ENCODE measurements at places on chromosomes 6 and 20.

- DNase-seq = no peak
Measured at GRCh38 chr6:257031-257725, 35.1 kb upstream of the DUSP22 start.

DNA sequence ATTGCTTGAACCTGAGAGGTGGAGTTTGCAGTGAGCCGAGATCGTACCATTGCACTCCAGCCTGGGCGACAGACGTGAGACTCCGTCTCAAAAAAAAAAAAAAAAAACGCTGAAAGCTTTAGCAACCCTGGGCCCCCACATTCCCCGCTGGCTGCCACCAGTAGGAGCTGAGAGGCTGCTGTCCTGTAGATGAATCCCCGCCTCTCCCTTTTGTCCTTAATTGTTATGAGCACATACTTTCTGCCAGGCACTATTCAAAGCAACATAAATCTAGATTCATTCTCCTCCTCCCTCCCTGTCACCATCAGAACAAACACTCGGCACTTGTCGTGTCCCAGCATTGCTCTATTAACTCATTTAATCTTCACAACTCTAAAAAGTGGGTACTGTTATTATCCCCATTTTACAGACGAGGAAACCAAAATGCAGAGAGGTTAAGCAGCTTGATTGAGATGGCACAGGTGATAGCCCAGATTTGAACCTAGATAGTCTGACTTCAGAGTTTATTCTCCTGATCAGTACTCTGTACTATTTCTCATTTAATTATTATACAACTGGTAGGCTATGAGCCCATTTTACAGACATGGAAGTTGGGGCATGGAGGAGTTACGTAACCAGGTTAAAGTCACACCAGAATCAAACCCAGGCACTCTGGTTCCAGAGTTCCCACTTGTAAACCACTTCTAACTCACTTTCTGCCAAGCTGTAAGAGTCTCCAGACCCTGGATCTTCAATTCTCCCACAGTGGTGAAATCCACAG is 97.4 kb downstream of the EYA2 start:
- no peak for DNase-seq

DNA sequence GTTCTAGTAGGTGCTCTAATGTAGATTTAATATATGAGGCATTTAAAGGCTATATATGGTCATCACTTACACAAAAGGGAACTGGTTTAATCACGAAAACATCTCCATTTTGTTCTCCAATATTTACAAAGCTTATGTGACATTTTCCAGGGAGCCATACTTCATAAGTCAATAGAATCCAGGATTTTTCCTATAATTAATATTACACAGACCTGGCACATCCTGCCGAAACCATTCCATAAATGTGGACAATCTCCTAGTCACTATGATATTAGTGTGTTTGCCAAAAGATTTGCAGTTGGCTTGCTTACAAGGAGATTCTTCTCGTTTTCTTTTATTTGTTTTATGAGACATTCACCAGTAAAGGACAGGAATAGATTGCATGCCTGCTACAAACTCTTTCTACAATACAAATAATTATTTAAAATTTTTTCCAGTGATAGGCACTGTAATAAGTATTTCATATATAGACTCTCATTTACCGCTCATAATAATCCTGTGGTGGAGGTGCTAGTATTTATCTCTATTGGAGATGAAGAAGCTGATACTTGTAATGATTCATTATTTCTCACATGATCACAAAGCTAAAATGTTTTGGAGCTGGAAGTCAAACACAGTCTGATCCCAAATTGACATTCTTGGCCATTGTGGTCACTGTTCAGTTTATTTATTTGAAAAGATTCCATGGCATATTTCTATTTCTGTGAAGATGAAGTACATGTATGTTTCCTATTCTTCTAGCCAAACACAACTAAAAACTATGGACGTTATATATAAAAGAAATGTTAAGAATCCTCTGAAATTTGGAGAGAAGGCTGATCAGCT is 597.0 kb downstream of the HTR1B start:
- DNase-seq = no peak

DNA sequence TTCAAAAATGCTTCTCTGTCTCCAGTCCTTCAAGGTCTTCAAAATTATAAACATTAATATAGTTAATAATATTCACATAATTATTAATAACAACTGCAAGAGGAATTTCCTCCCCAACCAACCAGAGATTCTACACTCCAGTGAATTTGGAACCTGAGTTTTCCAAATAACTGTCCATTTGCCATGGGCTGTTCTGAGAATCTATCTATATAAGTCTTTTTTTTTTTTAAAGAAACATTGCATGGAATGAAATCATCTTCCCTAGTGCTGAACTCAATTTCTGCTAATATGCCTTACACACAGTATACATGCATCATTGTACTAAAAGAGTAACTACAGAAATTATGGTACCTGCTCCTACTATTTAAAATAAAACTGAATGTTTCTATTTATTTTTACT is 113.9 kb downstream of the SLC22A3 start:
- DNase-seq = no peak

DNA sequence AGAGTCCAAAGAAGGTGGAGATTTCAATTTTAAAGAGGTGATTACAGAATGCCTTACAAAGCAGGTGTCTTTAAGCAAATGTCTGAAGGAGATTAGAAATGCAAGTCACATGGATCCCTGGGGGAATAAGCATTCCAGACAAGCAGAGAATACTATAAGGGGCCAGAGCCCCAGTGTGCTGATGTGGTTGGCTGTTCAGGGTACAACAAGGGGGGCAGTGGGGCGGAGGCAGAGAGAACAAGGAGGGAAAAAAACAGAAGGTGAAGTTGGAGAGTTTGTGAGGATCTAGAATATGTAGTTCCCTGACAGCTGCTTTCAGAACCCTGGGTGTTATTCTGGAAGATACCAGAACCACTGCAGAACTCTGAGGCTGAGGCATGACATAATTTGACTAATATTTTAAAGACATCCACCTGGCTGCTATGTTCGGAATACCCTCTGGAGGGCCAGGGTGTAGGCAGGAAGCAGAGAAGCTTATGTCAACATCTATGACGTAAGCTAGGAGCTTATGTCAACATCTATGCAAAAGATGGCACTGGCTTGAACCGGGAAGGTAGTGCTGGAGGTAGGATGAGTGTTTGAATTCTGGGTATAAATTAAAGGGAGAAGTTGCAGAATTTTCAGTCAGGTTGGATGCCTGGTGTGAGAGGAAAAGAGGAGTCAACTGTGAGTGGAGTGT is 276.3 kb upstream of the AGPAT4 start:
- no peak for DNase-seq

GRCh38 chr20:21291026-21291425 is 12.1 kb upstream of the XRN2 start:
- DNase-seq = no peak

DNA sequence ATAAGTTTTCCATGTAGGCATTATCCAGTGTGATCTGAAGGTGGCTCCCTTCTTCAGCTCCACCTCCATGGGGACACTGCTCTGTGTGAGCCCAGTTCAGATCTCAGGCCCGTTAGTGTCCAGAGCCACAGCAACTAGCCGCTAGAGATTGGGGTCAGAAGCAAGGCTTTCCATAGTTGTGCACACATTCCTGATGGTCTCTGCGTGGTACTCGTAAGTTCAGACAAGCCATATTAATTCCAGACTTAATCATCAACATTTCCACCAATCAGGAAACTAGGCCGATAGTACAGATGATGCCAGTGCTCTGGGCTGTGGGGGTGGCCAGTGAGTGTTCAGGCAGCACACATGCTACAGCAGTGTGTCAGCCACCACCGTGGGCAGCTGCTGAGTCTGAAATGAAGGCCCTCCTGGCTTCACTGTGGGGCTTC is 17.5 kb upstream of the SYNCRIP start:
- no peak for DNase-seq

- DNase-seq = no peak
Measured at GRCh38 chr20:60888771-60889170, 363.3 kb upstream of the CDH4 start.

- DNase-seq = no peak
Measured at GRCh38 chr20:3904857-3905256, 15.7 kb downstream of the PANK2 start.

DNA sequence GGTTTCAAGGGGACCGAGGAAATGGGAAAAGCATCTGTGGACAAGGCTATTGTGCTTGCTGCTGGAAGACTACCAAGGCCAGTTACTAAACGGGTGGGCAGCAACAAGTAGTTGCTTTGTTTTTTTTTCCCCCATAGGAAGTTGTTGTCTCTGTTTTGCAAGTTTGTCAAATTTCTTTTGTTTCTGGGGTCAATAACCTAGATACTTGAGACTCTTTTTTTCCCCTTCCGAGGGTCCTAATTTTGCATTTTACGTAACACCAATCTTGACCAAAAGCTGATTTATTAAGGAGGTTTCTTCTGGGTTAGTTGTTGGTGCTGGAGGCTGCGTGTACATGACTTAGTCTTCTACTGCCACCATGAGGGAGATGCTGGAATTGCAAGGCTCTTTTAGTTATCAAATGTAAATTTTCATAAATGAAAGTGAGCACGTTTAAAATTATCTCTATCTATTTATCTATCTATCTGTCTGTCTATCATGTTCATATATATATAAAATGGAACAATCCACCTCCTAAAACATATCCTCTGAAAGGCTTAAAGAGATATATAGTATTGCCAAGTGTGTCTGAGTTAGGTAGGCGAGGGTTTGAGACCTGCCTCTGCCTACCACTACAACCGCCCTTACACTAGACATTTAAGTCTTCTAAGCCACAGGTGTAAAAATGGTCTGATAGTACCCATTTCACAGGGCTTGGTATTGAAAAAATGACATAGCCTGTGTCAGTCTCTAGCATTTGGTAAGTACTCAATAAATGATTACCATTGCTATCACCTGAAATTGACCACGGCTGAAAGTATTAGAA is 60.2 kb downstream of the GCLC start:
- peak; percentile 72 for DNase-seq

- DNase-seq = no peak
Measured at GRCh38 chr20:45404438-45404837, 3.7 kb upstream of the DBNDD2 start.

GRCh38 chr20:43408848-43409576 is 48.7 kb upstream of the SRSF6 start:
- no peak for DNase-seq

- no peak for DNase-seq
Measured at GRCh38 chr6:125250511-125250910, 51.3 kb downstream of the HDDC2 start.

GRCh38 chr6:106746652-106747051 is 117.3 kb downstream of the QRSL1 start:
- no peak for DNase-seq

- no peak for DNase-seq
Measured at GRCh38 chr6:110422444-110422822, 7.1 kb upstream of the DDO start.

DNA sequence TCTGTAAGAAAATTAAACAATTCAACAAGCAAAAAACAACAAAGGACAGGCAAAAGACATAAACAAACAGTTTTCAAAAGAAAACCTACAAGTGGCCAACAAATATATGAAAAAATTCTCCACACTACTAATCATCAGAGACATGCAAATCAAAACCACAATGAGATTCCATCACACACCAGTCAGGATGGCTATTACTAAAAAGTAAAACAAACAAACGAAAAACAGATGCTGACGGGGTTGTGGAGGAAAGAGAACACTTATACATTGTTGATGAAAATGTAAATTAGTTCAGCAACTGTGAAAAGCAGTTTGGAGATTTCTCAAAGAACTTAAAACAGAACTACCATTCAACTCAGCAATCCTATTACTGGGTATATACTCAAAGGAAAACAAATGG is 537.6 kb downstream of the HDGFL1 start:
- DNase-seq = no peak

GRCh38 chr20:23877524-23877923 is 2.0 kb downstream of the CST5 start:
- DNase-seq = no peak

DNA sequence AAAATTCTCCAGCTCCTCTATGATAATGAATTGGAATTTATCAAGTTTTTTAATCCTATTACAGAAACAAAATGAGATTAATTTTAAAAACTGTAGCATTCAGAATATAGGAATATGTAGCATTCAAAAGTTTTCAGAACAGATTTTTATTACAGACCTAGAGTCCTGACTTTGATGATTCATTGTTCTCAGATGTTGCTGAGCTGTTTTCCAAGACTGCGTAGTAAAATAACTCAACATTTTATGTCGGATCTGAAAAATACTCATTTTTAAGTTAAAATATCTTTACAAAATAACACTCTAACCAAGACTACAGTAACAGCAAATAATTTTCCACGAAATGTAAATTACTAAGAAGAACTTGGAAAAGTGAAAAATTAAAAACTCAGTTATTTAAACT is 67.1 kb downstream of the SYCP2 start:
- DNase-seq = no peak

- no peak for DNase-seq
Measured at GRCh38 chr6:158861686-158862381, 42.7 kb upstream of the EZR start.

GRCh38 chr6:44169154-44169553 is 10.5 kb downstream of the CAPN11 start:
- DNase-seq = no peak

- DNase-seq = no peak
Measured at GRCh38 chr20:46799781-46800408, 90.4 kb downstream of the SLC2A10 start.

- DNase-seq = no peak
Measured at GRCh38 chr20:64222851-64223525, 32.6 kb upstream of the PCMTD2 start.

DNA sequence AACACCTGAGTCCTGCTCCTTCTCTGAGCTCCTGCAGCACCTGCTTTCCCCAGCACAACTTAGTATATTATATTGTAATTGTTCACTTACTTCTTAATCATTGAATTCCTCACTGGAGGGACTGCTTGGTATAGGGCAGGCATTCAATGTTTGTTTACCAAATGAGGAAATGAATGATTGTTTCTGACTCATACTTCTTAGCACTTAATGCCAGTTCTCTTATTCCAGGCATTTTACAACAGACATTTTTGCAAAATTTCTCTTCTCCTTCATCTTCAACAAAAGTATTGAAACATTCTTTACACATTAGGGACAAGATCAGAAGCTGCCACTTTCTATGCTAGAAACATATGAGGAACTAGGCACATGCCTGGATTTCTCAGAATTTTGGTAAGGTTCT is 119.4 kb downstream of the TBX18 start:
- DNase-seq = no peak

GRCh38 chr6:43967719-43968091 is 159.5 kb downstream of the MRPL14 start:
- no peak for DNase-seq

DNA sequence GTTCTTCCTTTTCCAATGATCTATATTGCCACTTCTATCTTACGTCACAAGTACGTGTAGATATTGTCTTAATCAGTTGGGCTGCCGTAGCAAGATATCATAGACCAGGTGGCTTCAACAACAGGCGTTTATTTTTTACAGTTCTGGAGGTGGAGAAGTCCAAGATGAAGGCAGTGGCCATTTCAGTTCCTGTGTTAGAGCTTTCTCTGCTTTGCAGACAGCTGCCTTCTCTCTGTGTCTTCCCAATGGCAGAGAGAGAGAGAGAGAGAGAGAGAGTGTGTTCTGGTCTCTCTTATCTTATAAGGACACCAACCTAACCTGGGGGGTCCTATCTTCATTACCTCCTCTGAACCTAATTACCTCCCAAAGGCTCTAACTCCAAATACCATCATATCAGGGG is 8.3 kb downstream of the HSF2 start:
- no peak for DNase-seq

- DNase-seq = no peak
Measured at GRCh38 chr20:54938707-54939106, 463.3 kb downstream of the DOK5 start.

GRCh38 chr6:75600768-75601167 is 912 bp upstream of the SENP6 start:
- no peak for DNase-seq

All from effector CD4-positive, alpha-beta T cell (primary cell).